ENCODE measurements at places on chromosomes 11 and 22. TPM values are rescaled to one million over a fixed set of nuclear protein-coding genes. Genes with fewer than 3 reads are reported as not detected.

The POU2AF1 gene
- not detected for total RNA-seq

The MAPK8IP1 gene
- 7.4 TPM for total RNA-seq

The ADAMTS8 gene
- 15.0 TPM for total RNA-seq

- H3K4me3 ChIP-seq = no peak overlapping the region
- H3K27ac ChIP-seq = no peak overlapping the region
- H3K27me3 ChIP-seq = no peaks in the 10 kb centered on the region
- DNase-seq = no peak
- no peaks in the 10 kb centered on the region for H3K36me3 ChIP-seq
Measured at GRCh38 chr11:1923201-1923956, 3.9 kb downstream of the TNNT3 start.

DNA sequence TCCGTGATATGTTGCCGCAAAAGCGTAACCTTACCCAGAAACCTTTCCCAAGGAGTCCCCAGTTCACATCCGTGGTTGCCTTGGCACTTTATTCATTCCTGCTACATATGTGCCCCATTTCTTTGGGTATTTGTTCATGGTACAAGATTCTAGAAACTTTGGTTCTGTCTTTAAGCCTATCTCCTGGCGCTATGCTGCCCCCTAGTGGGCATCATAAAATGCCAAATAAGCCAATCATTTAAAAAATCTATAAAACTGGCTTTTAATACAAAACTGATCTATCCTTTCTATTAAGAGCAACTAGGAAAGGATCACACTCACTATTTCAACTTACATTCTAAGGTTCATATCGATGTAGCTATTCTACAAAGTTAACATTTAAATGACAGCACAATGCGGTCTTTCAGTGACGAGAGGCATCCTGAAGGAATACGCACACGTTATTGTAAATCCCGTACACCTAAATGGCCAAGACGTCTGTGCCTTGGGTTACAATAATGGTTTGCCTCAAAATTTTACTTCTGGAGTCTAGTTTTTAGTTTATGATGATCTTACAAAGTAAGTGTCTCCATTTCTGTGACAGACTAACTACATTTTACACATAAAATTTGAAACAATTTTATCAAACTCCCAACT lies 16.2 kb downstream of the PIWIL3 start:
- no peak overlapping the region for H3K27ac ChIP-seq
- H3K4me1 ChIP-seq = no peaks in the 10 kb centered on the region
- H3K4me3 ChIP-seq = no peak overlapping the region
- H3K36me3 ChIP-seq = no peaks in the 10 kb centered on the region
- peaks cover 2% of the 10 kb centered on the region for H3K27me3 ChIP-seq
- DNase-seq = peak; percentile 71

Measured in fibroblast of lung (primary cell).